ENCODE measurements at places on chromosomes 7 and 10. TPM values are rescaled to one million over a fixed set of nuclear protein-coding genes. Genes with fewer than 3 reads are reported as not detected.

Gene CAMK1D
- total RNA-seq: 4.2 TPM

Gene KCNMA1
- 25.6 TPM for total RNA-seq

Gene LIPM
- not detected for total RNA-seq

DNA sequence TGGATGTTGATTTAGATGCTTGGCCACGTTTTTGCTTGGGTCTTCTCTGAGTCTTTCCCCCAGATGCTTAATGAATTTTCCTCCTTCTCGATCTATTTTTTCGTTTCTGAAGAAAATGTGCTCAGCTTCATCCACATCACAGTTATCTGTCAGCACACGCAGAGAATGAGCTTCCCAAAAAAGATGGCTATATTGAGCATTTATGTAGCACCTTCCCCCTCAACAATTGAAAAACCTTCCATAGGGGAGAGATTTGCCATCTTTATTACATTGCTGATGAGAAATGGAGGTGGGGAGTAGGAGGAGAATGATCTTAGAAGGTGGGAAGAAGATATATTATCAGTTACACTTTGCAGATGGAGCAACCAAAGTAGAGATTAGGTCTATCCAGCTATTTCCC, 228.1 kb upstream of the PHYHIPL start:
- H3K4me3 ChIP-seq: no peak overlapping the region
- H3K36me3 ChIP-seq: no peaks in the 10 kb centered on the region
- no peaks in the 10 kb centered on the region for H3K4me1 ChIP-seq
- DNase-seq: no peak
- peaks cover 17% of the 10 kb centered on the region for H3K27me3 ChIP-seq

DNA sequence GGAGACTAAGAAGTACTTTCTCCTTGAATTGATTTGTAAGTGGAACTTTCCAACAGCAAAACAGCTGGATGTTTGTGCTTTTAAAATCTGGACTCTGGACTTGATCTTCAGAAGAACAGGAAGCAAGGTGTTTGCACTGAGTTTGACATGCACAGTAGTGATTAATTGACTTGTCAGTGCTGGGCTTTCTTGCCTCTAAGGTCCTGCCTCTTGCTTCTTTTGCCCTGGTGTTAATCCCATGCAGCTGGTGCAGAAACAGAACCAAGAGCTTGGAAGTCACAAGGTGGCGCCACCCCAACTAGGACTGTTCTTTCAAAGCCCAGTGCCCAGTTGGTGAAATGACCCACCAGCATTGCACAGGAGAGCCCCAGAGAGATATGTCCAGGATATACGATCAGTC, 66.8 kb upstream of the SEPHS1 start:
- no peak overlapping the region for H3K27ac ChIP-seq
- H3K4me3 ChIP-seq: no peak overlapping the region
- no peaks in the 10 kb centered on the region for H3K4me1 ChIP-seq
- no peak for DNase-seq

- H3K4me1 ChIP-seq: no peaks in the 10 kb centered on the region
- H3K4me3 ChIP-seq: no peak overlapping the region
- no peaks in the 10 kb centered on the region for H3K36me3 ChIP-seq
- H3K27ac ChIP-seq: no peak overlapping the region
- DNase-seq: no peak
Observed at GRCh38 chr10:116608686-116609594, 11.8 kb upstream of the PNLIPRP2 start.

- H3K36me3 ChIP-seq: no peaks in the 10 kb centered on the region
- H3K4me1 ChIP-seq: peaks cover 4% of the 10 kb centered on the region
Observed at GRCh38 chr7:30519122-30519521, 14.5 kb upstream of the GGCT start.

DNA sequence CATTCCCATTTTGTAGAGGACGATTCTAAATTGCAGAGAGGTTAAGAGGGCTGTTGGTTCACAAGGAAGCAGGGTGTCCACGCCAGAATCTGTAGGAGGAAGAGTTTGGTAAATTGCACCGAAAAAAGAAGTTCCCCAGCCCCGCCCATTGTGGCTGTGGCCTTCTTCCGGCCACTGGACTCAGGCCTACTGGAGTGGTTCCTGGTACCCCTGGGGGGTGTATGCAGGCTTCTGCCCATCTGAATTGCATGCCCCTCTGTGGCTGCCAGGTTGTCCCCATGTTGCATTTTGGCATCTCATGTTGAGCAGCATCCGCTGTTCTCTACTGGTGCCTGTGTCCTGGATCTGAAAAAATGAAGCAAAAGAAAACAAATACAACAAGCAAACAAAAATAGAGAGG, 234.2 kb downstream of the WDR11 start:
- H3K27me3 ChIP-seq: no peaks in the 10 kb centered on the region
- no peak for DNase-seq
- H3K4me1 ChIP-seq: no peaks in the 10 kb centered on the region
- no peak overlapping the region for H3K4me3 ChIP-seq
- no peak overlapping the region for H3K27ac ChIP-seq

GRCh38 chr7:139799586-139799985, 21.8 kb upstream of the HIPK2 start:
- H3K4me1 ChIP-seq: peaks cover 8% of the 10 kb centered on the region
- H3K4me3 ChIP-seq: no peak overlapping the region
- peaks cover 8% of the 10 kb centered on the region for H3K36me3 ChIP-seq
- no peaks in the 10 kb centered on the region for H3K27me3 ChIP-seq
- no peak for DNase-seq
- H3K27ac ChIP-seq: no peak overlapping the region

GRCh38 chr7:41027428-41028115, 675.3 kb downstream of the INHBA start:
- H3K4me3 ChIP-seq: no peak overlapping the region
- peaks cover 13% of the 10 kb centered on the region for H3K4me1 ChIP-seq
- no peaks in the 10 kb centered on the region for H3K36me3 ChIP-seq
- H3K27me3 ChIP-seq: no peaks in the 10 kb centered on the region
- peak overlapping the region; percentile 84 for H3K27ac ChIP-seq

DNA sequence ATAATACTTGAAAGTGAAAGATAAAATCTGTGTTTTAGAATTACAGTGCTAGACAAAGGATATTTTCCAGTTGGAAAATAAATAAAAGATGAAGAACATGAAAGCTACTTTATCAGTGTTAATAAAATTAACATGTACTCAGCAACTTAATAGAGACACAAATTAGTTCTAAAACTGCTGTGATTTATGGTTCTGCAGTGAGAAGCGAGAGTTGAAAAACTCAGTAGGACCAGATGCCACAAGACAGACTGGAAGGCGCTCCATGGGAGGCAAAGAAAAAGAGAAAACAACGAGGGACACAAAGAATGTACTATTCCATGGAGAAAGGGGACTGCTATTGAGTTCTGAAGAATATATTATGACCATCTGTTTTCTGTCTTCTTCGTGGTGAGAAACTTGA, 590.4 kb downstream of the PHTF2 start:
- no peaks in the 10 kb centered on the region for H3K4me1 ChIP-seq
- H3K4me3 ChIP-seq: no peak overlapping the region
- no peak overlapping the region for H3K27ac ChIP-seq
- no peaks in the 10 kb centered on the region for H3K27me3 ChIP-seq
- DNase-seq: no peak
- no peaks in the 10 kb centered on the region for H3K36me3 ChIP-seq

- H3K27ac ChIP-seq: no peak overlapping the region
- no peaks in the 10 kb centered on the region for H3K36me3 ChIP-seq
- no peaks in the 10 kb centered on the region for H3K27me3 ChIP-seq
- H3K4me1 ChIP-seq: no peaks in the 10 kb centered on the region
- H3K4me3 ChIP-seq: no peak overlapping the region
Observed at GRCh38 chr10:66799474-66799873, 126.4 kb upstream of the LRRTM3 start.

Gene RASA4B
- 1.8 TPM for total RNA-seq

DNA sequence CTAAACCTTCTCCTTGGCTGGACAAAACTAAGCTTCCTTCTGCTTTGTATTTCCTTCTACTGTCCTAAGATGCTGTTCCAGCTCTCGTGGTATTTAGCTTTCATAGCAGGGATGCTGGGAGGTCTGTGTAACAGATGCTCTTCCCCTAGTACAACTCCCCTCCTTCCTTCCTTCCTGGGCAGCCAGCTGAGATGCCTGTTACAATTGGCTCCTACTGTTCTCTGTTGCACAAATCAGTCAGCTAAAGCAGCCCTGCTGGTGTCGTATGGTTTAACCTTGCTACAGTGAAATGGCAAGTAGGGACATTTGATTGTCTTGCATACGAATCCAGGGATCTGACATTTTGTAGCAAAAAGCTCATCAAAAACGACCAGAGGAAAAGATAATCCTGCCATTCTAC, 143.8 kb downstream of the ARHGAP21 start:
- no peak overlapping the region for H3K4me3 ChIP-seq
- H3K27me3 ChIP-seq: no peaks in the 10 kb centered on the region

Gene OAT
- total RNA-seq: 152 TPM

DNA sequence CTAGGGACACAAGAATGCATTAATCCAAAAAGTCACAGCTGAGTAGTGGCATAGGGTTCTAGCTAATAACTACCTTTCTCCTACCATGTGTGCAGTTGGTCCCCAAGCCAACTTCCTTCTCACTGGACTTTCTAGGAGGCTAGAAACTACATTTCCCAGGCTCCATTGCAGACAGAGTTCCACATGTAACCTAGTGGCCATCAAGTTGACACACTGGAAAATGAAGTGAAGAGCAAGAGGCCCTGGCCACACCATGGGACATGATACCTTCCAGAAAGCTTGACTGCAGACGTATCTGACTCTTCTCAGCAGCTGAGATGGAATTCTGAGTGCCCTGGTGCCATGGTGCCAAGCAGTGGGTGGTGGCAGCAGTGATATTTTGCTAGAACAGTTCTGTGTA, 49.8 kb upstream of the TMEM273 start:
- no peak overlapping the region for H3K27ac ChIP-seq
- DNase-seq: no peak
- no peak overlapping the region for H3K4me3 ChIP-seq

GRCh38 chr10:121322046-121322445, 276.2 kb downstream of the FGFR2 start:
- no peaks in the 10 kb centered on the region for H3K4me1 ChIP-seq
- no peak overlapping the region for H3K4me3 ChIP-seq
- no peaks in the 10 kb centered on the region for H3K27me3 ChIP-seq
- no peak overlapping the region for H3K27ac ChIP-seq
- no peaks in the 10 kb centered on the region for H3K36me3 ChIP-seq

- H3K27me3 ChIP-seq: no peaks in the 10 kb centered on the region
- no peaks in the 10 kb centered on the region for H3K4me1 ChIP-seq
- H3K4me3 ChIP-seq: no peak overlapping the region
- H3K27ac ChIP-seq: no peak overlapping the region
- no peaks in the 10 kb centered on the region for H3K36me3 ChIP-seq
- no peak for DNase-seq
Observed at GRCh38 chr10:129193148-129193547, 273.9 kb upstream of the MGMT start.

DNA sequence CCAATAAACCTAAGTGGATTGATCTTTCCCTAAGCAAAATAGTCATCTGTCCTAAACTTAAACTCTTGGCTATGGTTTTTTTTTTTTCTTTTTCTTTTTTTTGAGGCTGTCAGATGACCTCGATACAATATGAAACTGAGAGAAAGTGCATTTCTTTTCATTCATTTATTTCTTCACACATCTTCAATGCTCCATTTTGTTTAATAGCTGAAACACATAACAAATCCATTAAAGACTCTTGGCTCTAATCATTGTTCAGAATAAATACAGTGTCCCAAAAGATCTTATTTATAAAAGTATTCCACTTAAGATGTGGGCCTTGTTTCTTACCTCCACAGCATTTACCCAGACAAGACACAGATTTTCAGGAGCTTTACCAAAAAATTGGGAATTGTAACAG, 195.5 kb downstream of the TRIL start:
- H3K27ac ChIP-seq: no peak overlapping the region
- no peak overlapping the region for H3K4me3 ChIP-seq
- H3K27me3 ChIP-seq: no peaks in the 10 kb centered on the region
- no peak for DNase-seq

GRCh38 chr10:17428351-17429097, 25.9 kb downstream of the ST8SIA6 start:
- H3K4me3 ChIP-seq: no peak overlapping the region
- H3K27me3 ChIP-seq: peaks cover 19% of the 10 kb centered on the region
- no peak for DNase-seq

Gene NMT2
- total RNA-seq: 41.0 TPM

Gene BLNK
- not detected for total RNA-seq

- H3K27me3 ChIP-seq: no peaks in the 10 kb centered on the region
- DNase-seq: no peak
- no peaks in the 10 kb centered on the region for H3K4me1 ChIP-seq
Observed at GRCh38 chr10:1390200-1390599, 334.0 kb downstream of the WDR37 start.

DNA sequence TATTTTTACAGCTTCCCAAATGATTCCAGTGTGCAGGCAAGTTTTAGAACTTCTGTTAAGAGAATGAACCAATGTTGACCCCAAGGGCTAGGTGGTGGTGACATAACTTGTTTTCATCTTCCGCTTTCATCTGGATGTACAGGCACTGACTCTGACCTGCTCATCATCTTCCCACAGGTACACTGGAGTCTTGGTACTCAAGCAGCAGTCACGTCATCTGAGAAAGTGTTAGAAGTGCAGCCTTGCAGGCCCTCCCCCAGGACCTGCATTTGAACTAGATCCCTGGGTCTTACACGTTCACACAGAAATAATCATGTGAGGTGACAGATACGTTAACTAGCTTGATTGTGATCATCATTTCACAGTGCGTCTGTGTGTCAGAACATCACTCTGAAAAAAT, 212.2 kb downstream of the CELF2 start:
- no peak for DNase-seq
- no peak overlapping the region for H3K27ac ChIP-seq
- no peaks in the 10 kb centered on the region for H3K36me3 ChIP-seq

DNA sequence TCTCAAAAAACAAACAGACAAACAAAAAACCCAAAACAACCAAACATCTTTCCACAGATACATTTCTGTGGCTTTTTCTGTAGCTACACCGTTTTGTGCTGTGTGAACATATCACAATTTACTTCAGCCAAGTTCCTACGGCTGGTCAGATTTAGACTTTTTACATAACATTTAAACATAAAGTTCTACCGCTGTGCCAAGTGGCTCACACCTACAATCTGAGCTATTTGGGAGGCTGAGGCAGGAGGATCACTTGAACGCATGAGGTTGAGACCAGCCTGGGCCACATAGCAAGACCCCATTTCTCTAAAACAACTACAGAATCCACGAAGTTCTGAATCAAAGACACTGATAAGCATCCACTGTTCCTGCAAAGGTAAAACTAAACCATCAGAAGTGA, 30.3 kb downstream of the DAGLB start:
- 0 out of 2 replicates have a peak, but pooled peaks cover 2% of the 10 kb centered on the region for H3K4me1 ChIP-seq
- no peak overlapping the region for H3K27ac ChIP-seq
- no peak for DNase-seq
- H3K27me3 ChIP-seq: no peaks in the 10 kb centered on the region
- H3K4me3 ChIP-seq: no peak overlapping the region

Gene PPP1R17
- total RNA-seq: not detected
